ENCODE measurements at places on chromosomes 7 and 10.

- no peak for DNase-seq
Observed at GRCh38 chr10:128280271-128280670, 154.0 kb upstream of the MKI67 start.

GRCh38 chr10:75959209-75959608 lies 527.8 kb downstream of the LRMDA start:
- DNase-seq = no peak

- DNase-seq = peak; percentile 69
Observed at GRCh38 chr7:2399848-2400587, 3.4 kb upstream of the CHST12 start.

DNA sequence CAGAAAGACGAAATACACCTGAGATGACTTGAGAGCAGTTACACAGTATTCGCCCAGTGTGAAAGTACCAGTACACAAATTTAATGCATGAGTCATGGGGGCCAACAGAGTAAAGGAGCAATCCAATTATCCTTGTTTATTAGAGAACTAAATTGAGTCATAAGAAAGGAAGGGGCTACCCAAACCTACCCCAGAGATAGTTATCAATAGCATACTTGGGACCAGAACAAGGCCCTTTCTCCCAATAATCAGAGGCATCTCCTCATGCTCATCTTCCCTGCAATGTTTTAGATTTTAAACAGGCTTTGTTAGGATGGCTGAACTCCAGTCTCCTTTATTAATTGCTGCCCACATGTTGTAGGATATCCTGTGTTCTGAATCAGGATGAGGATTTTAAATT lies 239.7 kb upstream of the LRGUK start:
- no peak for DNase-seq

DNA sequence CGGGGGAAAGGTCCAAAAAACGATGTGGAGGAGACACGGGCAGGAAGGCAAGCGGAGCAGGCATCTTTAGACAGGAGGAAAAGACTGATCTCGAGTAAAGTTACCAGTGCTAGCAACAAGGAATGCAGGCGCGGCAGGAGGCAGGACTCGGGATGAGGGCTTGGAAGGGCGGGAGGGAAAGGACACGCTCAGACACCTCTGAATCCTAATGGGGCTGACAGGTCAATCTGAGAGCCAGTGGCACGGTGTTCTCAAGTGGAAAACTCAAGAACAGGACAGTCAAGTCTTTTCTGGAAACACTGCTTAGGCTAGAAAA lies 155.3 kb upstream of the COBL start:
- DNase-seq = no peak

DNA sequence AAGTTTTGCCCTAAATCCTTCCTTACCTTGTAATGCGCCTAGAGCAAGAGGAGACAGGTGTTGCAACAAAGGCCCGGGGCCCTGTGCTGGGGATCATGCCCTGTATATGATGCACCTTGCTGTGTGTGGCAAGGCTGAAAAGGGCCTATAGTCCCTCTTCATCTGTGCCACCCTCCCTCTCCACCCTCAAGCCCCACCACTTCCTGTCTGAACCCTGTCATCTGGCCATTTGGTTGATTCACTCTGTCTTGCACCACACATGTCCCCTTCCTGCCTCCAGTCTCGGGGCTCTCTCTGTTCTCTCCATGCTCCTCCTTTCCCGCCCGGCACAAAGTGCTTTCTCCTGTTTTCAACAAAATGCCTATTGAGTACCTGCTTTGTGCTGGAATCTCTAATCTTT lies 11.5 kb upstream of the MALSU1 start:
- no peak for DNase-seq

DNA sequence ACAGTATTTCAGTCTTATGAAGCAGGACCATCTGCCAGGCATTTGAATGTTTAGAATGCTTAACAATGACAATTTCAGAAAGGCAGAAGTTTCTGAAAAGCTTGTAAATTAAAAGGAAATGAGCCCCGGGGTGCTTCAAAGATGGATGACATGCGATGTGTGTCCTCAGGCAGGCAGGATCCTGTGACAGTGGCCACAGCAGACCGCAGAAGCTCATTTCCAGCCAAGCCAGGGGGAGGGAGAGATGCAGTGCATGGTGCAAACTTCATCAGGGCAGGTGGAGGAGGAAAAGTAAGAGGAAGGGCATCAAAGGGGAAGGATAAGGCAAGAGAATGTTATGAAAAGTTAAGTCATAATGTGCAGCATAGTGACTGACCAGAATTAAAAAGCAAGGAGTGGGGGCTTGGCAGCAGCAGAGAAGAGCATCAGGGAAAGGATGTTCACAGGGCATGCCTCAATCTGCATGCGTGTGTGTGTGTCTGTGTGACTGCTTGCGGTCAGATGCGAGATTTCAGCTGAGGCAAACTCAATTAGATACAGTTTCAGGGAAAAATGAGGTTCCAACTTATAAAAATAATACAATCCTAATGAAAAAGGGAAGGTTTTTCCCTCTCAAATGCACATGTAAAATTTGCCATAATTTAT lies 173.7 kb downstream of the COBL start:
- no peak for DNase-seq

- DNase-seq = peak; percentile 17
Observed at GRCh38 chr7:33744293-33745075, 160.9 kb upstream of the BMPER start.

GRCh38 chr10:43963793-43964425 lies 315.2 kb upstream of the ZNF32 start:
- no peak for DNase-seq

DNA sequence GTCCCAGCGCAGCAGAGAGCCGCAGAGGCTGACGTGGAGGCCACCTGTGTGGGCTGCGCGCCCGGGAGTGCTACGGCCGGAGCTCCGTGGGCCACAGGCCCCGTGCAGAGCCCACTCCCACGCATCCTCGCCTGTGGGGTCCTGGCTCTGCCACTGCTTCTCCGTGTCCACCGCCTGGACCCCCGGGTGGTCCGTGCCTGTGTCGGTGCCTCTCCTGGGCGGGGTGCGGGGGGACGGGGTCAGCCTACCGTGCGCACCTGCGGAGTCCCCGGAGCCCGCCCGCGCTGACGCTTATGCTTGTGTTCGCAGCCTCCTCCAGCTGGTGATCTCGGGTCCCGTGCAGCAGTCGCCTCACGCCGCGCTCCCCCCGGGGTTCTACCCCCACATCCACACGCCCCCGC lies 7.8 kb upstream of the ZNF853 start:
- no peak for DNase-seq

- no peak for DNase-seq
Observed at GRCh38 chr10:13844651-13845050, 257.9 kb downstream of the PRPF18 start.

GRCh38 chr10:33321516-33321915 lies 13.0 kb downstream of the NRP1 start:
- no peak for DNase-seq

GRCh38 chr10:34384372-34384771 lies 430.7 kb downstream of the PARD3 start:
- no peak for DNase-seq

- no peak for DNase-seq
Observed at GRCh38 chr10:59960751-59961150, 54.4 kb upstream of the CCDC6 start.

- DNase-seq = no peak
Observed at GRCh38 chr10:132646443-132647097, 109.0 kb downstream of the INPP5A start.

GRCh38 chr10:69285699-69286098 lies 7.4 kb downstream of the HK1 start:
- no peak for DNase-seq

GRCh38 chr7:114085313-114085591 lies 166.4 kb upstream of the PPP1R3A start:
- peak; percentile 61 for DNase-seq

DNA sequence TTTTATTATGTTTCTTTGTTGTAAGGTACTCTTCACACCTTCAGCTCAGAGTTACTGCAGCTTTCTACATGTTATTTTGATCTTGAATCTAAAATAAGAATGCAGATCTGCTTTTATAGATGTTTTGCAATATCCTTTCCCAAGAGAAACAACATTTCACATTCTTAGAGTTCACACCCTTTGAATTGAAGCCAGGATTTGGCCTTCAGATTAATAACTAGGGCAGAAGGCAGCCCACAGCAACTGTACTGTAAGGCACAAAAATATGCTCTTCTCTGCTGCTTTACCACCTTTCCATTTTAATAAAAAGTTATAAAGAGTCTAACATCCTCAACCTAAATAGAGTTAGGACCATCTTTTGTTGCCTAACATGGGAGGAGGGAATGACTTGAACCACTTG lies 224.7 kb downstream of the LHFPL3 start:
- no peak for DNase-seq

DNA sequence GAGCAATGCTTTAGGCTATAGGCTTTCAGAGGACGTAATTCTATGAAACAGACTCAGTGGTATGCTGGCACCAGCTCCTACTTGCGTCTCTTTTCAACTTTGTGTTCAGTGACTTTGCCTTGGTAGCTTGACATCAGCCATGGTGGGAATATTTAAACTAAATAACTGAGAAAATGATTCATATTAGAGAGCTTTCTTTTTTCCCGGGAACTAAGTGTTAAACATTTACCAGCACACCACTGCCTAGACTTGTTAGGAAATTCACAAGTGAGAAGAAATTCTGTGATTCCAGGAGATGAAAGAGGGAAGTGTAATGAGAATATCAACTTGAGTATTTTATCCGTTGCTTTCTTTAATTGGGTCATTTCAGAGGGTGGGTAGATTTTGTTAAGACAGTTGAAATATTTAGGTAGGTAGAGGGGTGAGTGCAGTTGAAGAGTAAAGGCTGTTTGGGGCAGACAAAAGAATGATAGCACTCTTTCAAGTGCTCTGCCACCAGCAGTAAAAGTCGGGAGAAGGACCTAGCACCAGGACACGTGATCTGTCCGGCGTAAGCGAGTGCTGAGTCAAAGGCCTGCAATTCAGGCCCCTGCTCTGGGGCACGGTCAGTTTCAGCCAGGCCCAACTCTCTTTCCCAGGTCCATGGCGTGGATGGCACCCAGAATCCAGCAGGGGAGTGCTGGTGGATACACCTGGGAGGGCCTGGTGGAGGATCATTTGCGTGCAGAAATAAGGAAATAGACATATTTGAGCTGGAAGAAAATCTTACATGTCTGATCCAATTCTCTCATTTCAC lies 206.3 kb downstream of the SNX10 start:
- DNase-seq = no peak

- no peak for DNase-seq
Observed at GRCh38 chr10:125882596-125882995, 1.5 kb upstream of the DHX32 start.

DNA sequence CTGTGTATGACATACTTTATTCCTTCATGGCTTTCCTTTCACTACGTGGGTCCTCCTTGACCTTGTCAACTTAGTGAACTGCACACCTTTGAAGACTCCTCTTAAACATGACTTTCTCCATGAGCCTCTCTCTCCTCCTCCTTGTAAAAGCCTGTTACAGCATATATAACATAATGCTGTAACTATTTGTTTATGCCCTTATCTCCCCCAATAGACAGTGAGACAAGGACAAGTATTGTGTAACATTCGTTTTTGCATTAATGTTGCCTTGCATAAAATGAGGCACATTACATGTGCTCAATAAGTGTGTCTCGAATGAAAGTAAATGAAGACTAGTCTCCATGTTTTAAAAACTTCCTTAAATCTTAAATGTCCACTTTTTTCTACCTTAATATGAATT lies 4.3 kb upstream of the LAMB1 start:
- DNase-seq = no peak

Measured in NCI-H2171 (cell line).